Putamen (tissue), 1 donor: ENCODE measurements at places on chromosomes 2 and 18.

DNA sequence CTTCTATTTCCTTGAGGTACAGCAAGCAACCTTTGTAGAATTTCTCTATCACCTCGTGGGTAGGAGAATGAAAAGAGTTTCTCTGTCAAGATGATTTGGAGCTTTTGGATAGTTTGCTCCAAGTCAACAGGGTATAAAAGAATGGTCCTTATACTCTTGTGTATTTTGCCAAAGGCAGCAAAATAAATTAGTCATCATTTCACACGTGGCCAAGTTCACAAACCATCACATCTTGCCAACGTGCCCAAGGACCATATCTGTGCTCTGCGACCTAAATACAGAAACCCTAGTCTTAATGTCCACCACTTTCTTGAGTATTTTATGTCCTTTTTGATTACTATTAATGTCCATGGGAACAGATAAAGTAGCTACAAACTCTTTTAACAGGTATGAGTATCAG is 262.9 kb downstream of the AFF3 start:
- DNase-seq, result no peak

GRCh38 chr2:45833301-45833967 is 182.0 kb downstream of the PRKCE start:
- no peak for DNase-seq

- no peak for DNase-seq
Observed at GRCh38 chr2:119748135-119748534, 11.6 kb upstream of the PTPN4 start.

- DNase-seq, result no peak
Observed at GRCh38 chr2:41326851-41327250, 721.0 kb upstream of the PKDCC start.
